ENCODE measurements at places on chromosomes 7 and 10. TPM values are rescaled to one million over a fixed set of nuclear protein-coding genes. Genes with fewer than 3 reads are reported as not detected.

GRCh38 chr7:132245539-132245938 is 330.7 kb downstream of the PLXNA4 start:
- no peak for DNase-seq

DNA sequence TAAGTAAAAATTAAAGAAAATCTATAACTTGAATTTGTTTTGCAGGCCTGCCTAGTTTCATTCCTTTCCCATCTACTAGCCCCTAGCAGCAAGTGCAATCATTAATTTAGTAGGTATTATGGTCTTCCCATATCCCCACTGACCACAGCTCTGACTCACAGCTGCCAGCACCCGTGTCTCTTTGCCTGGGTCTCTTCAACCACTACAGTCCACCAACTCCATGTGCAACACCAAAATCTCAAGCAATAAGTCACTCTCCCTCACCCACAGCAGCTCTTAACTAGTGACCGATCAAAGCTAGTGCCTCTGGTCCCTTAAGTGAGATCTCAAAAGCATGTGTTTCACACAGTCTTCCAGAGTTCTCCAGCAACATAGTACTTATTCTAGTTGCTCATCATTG is 26.0 kb upstream of the THSD7A start:
- no peak for DNase-seq

Gene SLC16A12
- total RNA-seq: 1.6 TPM

DNA sequence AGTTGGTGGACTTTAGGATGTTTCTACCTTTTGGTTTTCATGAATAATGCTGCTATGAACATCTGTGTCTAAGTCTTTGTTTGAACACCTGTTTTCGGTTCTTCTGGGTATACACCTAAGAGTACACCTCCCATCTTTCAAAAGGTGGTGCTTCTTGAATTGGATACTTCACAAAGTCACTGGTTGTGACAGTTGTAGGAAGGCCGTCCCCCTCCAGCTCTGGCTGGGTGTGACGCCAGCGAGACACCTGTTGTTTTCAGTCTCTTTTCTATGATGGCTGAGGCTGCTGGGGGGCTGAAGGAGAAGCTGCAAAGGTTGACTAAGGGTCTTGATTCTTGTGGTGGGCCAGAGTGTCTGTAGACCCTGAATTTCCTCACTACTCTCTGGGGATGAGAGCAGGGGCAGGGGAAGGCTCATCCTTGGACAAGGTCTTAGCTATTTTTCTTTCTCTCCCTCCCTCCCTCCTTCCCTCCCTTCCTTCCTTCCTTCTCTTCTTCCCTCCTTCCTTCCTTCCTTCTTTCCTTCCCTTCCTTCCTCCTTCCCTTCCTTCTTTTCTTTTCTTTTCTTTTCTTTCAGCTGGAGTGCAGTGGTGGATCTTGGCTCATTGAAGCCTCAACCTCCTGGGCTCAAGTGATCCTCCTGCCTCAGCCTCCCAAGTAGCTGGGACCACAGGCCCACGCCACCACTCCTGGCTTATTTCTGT is 5.6 kb downstream of the NEURL1 start:
- no peak for DNase-seq

DNA sequence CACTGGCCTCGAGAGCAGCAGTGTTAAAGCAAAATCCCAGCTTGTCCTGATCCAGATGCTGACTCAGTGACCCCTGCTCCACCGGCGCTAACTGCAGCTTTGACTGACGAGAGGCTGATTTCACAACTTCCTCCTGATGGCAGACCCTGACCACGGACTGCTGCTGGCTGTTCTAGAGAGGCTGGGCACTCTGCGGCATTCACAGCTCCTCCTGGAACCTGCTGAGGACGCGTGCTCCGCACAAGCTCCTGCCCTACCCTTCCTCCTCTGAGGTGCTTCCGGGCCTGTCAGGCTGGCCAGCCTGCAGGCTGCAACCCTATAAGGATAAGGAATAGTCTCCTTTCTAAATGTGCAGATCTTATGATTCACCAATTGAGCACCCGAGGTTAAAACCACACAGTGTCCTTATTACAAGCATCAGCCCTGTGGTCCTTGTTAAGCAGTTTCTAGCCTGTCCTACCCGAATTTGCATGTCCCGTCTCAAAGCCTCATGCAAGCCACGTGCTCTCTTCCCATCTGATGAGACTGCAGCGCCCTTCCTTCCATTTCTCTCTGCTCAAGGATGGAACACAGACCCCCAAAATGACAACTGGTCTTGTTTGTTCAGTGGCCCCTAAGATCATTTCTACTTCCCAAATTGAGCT is 35.5 kb upstream of the NCAPG2 start:
- DNase-seq: peak; percentile 91

- no peak for DNase-seq
These were observed 31.1 kb downstream of the MRPS24 start for GRCh38 chr7:43838201-43838658.

- no peak for DNase-seq
These were observed 68.6 kb upstream of the KMT2C start for GRCh38 chr7:152504367-152504766.

GRCh38 chr7:38306914-38307313 is 33.5 kb upstream of the TARP start:
- DNase-seq: no peak

GRCh38 chr7:69840248-69840647 is 242.0 kb downstream of the AUTS2 start:
- DNase-seq: no peak

- DNase-seq: peak; percentile 13
These were observed 37.6 kb downstream of the PAPOLB start for GRCh38 chr7:4824120-4824775.

GRCh38 chr10:12909182-12909835 is 92.2 kb downstream of the CCDC3 start:
- DNase-seq: no peak

GRCh38 chr10:19654576-19654975 is 161.7 kb upstream of the PLXDC2 start:
- peak; percentile 87 for DNase-seq

Gene LIPM
- total RNA-seq: not detected

Gene AMZ1
- 0.54 TPM for total RNA-seq

Gene NANOS1
- under 0.01 TPM for total RNA-seq

DNA sequence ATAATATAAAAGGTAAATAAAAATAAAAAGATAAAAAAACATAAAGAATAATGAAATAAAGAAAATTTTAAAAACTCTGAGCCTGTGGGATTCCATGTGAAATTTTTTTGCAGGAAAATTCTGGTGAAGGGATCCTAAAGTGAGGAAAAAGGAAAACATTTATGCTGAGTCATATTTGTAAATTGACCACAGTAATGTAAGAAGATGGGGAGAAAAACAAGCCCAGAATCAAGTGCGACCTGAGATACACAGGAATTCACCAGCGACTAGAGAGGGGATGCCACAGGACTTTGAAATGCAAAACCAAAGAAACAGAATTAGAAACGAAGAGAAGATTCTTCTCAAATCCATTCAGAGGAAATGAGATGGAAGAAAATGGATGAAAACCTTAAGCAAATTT is 133.8 kb upstream of the PFKP start:
- no peak for DNase-seq

GRCh38 chr10:33421789-33422462 is 87.5 kb upstream of the NRP1 start:
- DNase-seq: peak; percentile 93

Gene SLC26A3
- not detected for total RNA-seq

Gene SPDYE11
- total RNA-seq: not detected

Gene SFTPA1
- not detected for total RNA-seq

- no peak for DNase-seq
These were observed 5.8 kb upstream of the AEBP1 start for GRCh38 chr7:44098092-44099068.
